ENCODE measurements at places on chromosomes 4 and X.

DNA sequence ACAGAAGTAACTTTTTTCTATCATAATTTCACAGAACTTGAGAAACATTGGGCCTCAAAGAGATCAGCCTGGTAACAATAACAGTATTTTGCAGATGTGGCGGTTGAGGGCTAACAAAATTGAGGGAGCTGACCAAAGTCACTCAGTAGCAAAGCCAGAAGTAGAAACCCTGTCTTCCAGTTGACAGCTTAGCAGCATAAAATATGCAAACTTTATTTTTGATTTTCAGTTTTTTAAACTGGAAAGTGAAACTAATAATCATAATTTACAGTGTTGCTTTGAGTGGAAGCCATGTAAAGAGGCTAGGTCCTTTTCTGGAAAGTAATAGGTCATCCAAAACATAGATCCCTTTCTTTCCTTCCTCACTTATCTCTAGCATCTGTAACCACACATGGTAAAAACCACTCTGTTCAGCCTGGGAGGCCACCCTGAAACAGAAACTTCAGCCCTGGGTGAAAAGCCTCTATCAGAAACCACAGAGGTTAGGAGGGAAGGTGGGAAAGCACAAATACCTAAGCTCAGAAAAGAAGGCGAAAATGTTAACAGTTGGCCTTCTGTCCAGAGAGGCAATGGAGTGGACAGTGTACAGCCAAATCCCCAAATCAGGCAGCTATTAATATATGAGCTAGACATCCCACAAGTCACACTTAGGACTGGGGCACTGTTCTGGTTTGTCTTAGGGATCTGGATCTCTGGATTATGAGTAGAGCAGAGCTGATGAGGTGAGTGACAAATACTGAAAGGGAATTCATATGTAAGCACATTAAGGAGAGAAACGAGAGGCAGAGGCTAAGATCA is 61.1 kb upstream of the ARSJ start:
- no peak for DNase-seq

- no peak for DNase-seq
Measured at GRCh38 chrX:21524008-21524407, 134.1 kb downstream of the KLHL34 start.

- DNase-seq: no peak
Measured at GRCh38 chr4:3209551-3210325, 39.2 kb upstream of the MSANTD1 start.

DNA sequence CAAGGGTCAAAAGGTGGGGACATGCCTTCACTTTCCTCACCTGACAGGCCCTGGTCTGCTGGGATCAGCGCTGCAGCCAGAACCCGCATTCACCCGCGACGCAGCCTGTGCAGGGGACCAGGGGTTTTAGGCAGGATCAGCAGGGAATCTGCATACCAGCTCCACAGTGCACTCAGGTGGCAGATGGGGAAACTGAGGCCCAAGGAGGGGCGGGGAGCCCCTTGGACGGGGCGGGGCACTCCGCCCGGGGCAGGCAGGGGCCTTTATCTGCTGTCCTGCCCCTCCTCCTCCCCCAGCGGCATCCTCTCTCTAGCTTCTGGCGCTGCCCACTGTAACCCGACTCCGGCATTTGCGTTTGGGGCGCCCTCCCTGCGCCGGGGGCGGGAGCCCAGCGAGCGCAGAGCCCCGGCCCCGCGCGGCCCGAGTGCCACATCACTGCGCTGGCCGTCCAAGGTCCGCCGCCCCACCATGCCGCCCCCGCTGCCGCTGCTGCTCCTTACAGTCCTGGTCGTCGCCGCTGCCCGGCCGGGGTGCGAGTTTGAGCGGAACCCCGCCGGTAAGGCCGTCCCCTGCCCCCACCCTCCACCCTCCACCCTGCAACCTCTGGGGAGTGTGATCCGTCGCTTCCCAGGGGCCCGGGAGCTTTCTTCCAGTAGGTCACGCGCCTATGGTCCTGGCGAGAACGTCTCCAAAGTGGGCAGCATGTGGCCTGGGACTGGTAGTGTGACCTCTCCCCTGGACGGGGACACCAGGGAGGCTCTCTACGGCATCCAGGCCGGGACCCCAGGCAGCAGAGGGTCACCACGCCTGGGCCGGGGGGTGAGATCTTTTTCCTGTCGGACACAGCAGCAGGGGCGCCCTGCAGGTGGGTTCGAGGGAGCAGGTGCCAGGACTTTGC is at the start of gene CPZ:
TSS of gene CPZ (plus strand) at position 400 of the 898 bp plus-strand sequence. CDS start at position 469, 69 bp downstream.
- DNase-seq: no peak

GRCh38 chrX:153688911-153689590 is 1.3 kb downstream of the SLC6A8 start:
- no peak for DNase-seq

DNA sequence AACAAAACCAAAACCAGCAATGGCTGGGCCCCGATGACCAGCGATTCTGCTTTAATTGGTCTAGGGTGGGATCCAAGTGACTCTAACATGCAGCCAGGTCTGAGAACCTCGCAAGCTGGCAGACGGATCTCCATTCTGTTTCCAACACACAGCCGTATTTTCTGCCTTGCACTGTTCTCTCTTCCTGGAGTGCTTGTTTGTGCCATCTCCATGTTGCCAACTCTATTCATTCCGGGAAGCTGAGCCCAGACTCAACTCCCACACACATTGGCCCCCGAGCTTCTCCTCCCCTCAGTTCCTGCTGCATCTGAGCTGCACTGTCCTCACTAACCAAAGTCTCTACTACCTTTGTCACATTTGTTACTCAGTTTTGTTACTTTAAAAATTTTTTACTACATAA is 35.6 kb downstream of the GEMIN8 start:
- no peak for DNase-seq

DNA sequence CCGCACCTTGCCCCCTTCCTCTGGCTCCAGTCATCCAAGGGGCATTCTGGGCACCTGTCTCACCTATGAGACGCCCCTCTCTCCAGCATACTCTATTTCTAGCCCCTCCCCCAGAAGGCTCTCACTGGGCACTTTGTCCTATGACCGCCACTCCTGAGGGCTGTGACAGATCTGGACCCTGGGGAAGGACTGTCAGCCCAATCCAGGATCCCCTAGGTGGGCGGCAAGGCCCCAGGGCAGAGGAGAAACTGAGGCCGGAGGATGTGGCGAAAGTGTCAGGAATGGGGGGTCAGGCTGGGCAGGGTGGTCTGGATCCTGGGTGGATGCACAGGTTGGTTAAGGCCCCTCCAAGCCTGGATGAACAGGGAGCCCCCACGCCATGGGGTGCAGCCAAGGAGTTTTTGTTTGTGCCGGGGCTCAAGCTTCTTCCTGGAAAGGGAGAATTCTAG is 16.2 kb upstream of the NAT8L start:
- DNase-seq: no peak
